Heart left ventricle (tissue), 16 donors: ENCODE measurements at places on chromosomes 4 and X. TPM values are rescaled to one million over a fixed set of nuclear protein-coding genes. Genes with fewer than 3 reads are reported as not detected.

DNA sequence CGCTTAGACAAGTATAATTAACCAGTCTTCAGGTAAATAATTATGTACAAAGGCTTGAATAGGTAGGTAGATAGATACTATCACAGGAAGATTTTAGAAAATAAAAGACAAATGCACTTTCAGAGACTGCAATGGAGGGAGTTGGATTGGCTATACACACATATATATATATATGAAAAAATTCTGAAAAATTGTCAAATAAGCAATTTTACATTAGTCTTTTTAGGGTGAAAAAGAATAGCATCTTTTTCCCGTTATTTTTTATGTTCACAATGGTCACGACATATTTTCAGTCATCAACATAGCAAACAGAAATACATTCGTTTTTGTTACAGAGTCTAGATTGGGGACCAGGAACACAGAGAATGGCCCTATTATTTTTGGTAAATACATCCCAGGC lies 385.9 kb upstream of the ACTRT1 start:
- DNase-seq: no peak

DNA sequence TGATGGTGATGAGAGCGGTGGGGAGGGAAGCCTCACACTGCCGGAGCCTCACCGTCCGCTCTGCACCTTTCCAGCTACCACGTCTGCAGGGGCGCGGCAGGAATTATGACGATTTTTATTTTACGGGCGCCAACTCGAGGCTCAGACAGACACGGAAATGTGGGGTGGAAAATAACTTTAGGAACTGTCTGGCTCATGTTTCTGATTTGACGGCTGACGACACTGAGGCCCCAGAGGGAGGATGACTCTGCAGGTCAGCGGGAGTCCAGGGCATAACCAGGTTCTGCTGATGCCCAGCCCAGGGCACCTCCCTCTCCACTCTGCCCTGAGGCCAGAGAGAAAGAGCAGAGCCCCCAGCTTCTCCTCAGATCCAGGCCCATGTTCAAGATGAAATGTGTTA lies 43.9 kb downstream of the C4orf50 start:
- DNase-seq: no peak

Gene PABPC4L
- total RNA-seq: 0.70 TPM

GRCh38 chr4:74920704-74921103 lies 12.2 kb upstream of the PARM1 start:
- DNase-seq: no peak

GRCh38 chrX:121365572-121366161 lies 318.3 kb downstream of the GLUD2 start:
- DNase-seq: no peak

DNA sequence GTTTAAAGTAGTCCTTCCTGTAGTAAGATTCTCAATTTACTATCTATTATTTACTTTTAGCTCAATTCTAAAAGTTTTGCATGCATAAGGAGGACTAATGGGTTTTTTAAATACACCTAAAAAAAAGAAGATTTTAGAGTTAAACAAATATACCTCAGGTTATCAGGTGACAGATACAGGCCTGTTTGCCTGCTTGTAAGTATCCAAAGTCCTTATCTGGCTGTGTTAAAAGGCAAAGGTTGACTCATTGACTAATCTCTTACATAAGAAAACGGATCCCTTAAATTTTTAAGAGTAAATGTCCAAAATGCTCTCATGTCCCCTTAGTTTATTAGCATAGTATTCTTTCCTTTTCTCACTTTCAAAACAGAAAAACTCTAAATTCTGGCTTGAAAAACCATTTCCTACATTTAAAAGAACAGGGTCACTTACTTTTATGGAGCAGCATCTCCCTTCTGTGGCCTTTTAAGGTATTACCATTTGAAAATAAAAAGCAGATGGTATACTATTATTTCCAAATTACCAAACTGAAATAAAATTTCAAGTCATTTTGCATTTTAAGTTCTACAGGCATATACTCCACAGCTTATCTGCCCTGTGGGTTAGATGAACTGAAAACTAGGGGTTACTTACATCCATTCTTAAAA lies 4.5 kb downstream of the CBR4 start:
- no peak for DNase-seq

DNA sequence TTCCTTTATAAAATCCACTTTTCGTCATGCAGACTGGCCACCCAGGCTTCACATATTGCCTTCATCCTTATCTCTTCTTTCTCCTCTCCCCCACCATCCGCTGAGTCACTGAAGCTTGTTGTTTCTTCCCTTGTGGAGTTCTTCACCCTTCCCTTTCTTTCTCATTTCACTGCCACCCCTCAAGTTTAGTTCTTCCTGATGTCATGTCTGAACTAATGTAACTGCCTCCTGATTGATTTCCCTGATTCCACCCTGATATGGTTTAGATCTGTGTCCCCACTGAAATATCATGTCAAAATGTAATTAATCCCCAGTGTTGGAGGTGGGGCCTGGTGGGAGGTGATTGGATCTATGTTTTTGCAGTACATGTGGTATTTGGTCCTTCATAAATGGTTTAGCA lies 151.4 kb downstream of the CPEB2 start:
- no peak for DNase-seq

- DNase-seq: no peak
Observed at GRCh38 chr4:48974979-48975640, 11.0 kb upstream of the CWH43 start.

DNA sequence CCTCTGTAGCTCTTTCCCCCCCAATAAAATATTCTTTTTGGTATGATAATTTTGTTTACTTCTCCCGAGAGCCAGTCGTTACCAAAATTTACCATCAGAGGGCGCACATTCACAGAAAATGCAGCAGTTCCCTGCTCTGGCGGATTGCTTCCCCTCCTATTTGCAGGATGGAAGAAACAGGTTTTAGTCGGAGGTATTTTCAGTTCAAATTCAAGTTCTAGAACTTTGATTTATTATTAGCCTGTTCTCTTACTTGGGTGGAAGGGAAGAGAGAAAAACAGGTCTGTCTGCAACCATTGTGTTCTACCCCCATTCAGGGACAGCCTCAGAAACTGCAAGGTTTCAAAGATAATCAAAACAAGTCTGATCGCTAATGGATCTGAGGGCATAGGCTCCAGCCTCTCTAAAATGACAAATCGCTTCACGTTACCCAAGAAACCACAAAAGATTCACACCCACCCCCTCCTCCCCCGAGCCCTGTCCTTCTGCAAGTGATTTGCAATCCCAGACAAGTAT lies 263.8 kb upstream of the RPS6KA3 start:
- peak; percentile 37 for DNase-seq
